ENCODE measurements at places on chromosomes 2 and 18.

- DNase-seq: no peak
Measured at GRCh38 chr2:36562240-36562639, 35.7 kb downstream of the FEZ2 start.

DNA sequence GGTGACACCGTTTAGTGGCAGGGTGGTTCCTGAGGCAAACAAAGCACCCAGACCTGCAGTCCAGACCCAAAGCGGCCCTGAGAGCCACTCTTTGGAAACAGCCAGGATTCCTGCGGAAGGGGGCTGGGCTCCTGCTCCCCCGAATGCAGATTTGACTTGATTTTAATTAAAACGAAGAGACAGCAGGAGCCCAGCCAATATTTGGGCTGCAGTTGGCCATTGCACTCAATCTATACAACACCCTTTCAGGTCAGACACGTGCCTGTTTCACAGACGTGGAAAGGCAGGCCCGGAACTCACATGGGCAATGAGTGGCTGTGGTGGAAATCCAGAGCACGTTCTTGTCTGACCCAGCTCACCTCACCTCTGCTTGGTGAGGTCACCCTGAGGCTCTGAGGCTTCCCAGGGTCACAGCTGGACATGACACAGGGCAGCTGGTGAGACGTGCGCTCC is 122.4 kb downstream of the NDUFA10 start:
- DNase-seq: peak; percentile 80

- DNase-seq: no peak
Measured at GRCh38 chr18:75307530-75307929, 96.9 kb downstream of the TSHZ1 start.

DNA sequence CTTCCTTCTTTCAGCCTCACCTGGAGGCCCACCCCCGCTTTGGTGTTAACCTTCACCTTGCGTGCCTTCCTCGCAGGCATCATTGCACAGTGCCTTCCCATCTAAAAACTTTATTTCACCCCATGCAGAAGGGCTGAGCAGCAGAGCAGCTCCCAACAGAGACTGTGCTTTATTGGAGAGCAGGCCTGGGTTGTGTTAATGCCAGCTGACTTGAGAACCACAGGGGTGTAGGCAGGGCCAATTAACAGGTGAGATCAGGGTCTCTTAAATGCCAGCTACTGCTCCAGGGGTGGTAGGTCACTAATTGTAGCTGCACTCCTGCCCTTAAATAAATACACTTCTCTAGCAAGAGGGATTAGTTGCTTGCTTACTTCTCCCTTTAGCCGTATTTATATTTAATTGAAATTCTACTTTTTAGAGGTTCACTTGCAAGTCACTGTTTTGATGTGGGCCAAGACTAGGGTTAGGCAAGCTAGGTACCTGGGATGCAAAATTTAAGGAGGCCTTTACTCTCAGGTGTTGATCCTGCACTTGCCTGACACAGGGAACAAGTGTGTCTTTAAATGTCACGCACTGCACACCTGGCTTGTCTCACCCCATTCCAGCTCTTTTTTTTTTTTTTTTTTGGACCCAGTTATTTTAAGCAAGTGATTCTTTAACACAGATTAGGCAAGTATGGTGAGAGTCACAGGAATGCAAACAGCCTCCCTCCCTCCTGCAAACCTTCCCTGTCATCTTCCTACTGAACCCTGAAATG is 54.5 kb downstream of the LYPD1 start:
- DNase-seq: peak; percentile 12

DNA sequence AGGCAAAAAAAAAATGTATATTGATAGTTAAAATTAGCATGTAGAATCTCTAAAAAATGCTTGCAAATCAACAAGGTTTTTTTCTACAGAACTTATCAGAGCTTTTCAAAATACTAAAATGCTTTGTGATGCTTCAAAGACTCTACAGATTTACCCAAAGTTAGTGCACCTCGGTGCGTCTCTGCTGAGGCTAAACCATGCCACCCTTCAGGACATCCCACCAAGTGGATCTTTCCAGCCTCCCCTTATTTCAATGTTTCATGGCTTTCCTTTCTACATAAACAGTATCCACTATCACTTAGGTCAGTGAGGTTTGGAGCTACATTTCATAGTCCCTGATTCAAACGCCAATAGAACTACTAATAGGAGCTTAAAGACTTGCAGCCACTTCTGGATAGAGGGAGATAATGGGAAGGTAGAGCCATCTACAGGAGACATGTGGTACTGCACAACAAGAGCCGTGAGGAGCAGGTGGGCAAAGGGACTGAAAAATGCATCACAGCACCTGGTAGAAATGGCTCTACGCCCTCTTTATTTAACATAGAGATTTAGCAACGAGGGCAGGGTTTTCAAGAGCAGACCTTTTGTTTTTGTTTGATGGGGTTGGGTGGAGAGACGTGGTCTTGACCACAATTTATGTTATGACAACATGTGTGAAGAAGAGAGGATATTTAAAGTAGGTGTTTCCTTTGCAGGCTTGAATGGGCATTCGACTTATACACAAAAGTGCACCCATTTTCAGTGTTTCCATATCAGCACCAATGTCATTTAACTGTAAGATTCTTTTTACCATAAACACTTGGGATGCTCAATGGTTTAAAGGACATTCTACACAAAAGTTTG is 56.1 kb upstream of the SLC35G4 start:
- DNase-seq: peak; percentile 70

DNA sequence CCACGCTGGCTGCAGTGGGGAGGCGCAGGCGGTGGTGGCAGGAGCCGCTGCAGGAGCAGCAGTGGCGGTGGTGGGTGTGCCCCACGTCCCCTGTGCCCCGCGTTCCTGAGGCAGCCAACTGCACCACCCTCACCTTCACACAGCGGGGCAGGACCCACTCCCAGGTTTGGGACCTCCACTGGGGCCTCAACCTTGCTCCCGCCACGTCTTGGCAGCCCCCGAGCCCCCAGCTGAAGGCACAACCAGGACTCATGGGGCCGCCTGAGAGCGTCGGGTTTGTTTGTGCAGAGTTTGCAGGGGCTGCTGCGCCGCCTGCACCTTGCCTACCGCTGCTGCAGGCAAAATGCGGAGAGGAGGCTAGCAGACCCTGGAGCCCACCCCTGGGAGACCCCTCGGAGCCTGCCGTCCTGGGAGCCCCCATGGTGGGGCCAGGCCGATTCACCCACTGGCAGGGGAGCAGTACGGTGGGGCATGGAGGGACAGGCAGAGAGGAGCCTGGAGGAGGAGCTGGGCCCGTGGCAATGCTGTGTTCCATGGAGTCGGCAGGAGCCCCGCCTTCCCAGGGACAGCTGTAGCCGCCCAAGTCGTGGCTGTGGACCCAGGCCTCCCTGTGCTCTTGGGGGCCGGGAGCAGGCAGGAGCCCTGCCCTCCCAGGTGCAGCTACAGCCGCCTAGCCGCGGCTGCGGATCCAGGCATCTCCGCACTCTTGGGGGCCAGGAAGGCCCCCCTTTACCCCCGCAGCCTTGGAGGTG is 14.7 kb upstream of the EML6 start:
- peak; percentile 83 for DNase-seq

DNA sequence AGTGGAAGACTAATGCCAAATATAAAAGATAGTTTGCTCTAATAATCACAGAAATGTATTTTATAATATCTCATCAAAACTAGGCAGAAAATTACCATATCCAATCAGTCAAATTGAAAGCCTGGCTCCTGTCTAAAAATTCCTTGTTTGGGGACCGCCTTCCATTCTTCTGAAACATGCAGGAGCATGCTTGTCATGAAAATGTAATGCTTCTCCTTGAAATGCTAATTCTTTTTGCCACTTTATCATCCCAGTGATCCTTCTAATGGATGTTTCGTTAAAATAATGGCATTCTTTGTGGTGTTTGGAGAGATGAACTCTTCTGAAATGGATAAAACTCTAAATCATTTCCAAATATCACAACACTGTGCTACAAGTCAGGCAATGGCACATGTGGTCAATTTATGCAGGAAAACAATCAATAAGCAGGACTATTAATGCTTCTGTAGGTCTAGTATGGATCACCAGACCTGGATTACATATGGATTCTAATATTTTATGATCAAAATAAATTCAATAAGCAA is 1039.1 kb upstream of the NXPH2 start:
- no peak for DNase-seq

- peak; percentile 49 for DNase-seq
Measured at GRCh38 chr2:70942396-70943204, 6.9 kb downstream of the ATP6V1B1 start.

DNA sequence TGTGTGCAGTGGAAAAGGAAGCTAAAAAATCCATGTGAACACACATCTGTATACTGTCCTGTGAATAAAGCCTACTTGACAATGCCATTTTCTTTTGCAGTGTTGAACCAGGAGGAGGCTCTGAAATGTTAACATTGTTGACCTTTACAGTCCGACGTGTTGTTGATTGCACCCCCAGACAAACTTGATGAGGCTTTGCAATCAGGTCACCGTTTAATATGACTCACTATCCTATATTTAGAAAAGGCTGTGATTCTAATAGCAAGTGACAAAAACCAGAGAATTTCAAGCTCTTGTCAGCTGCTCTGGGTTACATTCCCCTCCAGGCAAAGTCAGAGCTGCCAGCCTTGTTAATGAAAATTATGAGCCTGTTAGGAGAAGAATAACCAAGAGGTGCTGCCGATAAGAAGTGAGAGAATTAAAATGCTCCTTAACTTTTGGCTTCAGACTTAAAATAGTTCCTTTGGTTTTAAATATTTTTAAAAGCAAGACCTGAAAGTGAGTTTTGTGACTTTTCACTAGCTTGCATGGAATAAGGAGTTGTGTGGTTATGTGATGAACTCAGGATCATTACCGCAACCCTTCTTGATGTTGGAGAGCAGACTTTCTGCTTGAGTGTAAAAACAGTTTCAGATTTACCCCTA is 162.1 kb downstream of the QPCT start:
- peak; percentile 58 for DNase-seq

- DNase-seq: peak; percentile 63
Measured at GRCh38 chr2:34096562-34097171, 497.6 kb upstream of the FAM98A start.

DNA sequence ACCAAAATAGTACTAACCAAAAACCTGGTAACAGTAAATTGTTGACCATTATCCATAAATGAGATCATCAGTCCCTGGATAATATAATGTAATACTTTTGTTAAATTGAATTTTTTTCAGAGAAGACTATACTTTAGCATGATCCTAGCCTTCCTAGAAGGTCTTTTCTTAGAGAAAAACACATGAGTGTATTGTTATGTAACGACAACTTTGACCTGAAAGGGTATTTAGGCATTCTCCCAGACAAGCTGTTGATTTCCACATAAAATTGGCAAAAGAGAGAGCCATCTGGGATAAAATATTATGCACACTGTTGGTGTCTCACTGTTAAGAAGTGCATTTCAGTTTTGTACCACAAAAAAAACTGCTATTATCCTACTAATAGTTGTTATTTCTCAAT is 120.0 kb upstream of the MAPRE2 start:
- DNase-seq: no peak

GRCh38 chr2:71938108-71938507 is 209.6 kb downstream of the CYP26B1 start:
- peak; percentile 22 for DNase-seq

GRCh38 chr2:28616396-28616999 is 120.6 kb downstream of the PLB1 start:
- no peak for DNase-seq

- no peak for DNase-seq
Measured at GRCh38 chr18:77668219-77668618, 418.6 kb downstream of the GALR1 start.

GRCh38 chr18:38241216-38241615 is 675.6 kb upstream of the CELF4 start:
- DNase-seq: no peak

DNA sequence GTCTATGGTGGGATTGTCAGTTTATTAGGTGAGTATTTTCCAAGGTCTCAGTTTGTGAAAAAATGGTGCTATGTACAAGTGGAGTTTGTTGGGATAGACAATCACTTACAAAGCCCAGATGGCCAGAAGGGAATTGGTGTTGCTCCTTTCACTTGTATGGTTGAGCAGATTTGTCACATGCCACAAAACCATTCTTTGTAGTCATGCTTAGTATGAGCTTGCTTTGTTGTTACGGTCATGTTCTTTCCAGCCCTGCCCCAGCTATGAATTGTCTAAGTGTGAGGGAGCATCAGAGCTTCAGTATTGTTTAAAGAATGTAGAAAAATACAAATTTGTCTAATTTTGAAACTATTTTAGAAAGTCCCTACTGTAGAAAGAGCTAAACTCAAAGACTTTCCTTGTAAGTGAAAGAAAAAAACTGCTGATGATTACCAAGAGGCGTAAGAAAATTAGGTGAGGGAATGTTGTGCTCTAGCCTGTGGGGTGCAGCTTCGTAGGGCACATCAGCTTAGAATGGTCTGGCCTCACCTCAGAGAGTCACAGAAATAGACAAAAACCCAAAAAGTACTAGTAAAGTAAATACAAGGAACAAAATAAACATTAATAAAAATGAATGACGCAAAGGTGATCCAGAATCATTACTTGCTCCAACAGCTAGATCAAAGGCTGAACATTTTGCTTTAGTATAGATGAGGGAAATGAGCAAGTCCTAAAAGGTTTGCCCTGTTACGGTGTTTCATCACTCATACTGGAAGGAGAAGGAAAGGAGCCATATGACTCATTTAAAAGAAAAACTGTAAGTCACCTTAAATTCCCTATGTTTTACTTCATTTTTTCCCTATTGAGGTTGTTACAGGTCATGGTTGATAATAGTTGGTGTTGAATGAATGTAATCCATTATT is 9.2 kb downstream of the TGIF1 start:
- DNase-seq: no peak

GRCh38 chr2:240462073-240462706 is 26.7 kb downstream of the GPC1 start:
- peak; percentile 45 for DNase-seq

DNA sequence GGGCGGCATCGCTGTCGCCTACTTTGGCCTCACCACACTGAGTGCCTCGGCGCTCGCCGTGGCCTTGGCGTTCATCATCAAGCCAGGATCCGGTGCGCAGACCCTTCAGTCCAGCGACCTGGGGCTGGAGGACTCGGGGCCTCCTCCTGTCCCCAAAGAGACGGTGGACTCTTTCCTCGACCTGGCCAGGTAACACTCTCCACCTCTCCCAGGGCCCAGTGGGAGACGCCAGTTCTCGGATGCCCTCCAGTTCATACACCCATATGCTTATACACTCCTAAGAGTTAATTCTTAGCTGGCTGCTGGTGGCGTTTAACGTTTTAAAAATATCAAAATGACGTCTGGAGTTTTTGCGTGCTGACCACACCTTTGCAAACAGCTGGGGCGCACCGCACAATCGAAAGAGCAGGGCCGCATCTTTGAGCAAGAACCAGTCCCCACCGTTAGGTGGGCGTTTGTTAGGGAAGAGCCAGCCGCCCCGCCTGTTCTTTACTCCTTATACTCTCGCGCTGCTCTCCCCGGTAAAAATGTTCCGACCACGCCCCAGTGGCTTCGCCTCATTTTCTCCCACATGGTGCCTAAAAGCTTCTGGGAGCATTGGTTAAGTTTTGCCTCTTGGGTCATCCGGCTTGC is 899 bp downstream of the SLC1A4 start:
- no peak for DNase-seq

Data from islet precursor cell (in vitro differentiated cells).